DMS 273 treated with DMSO at 0.1 percent for 48 hours (cell line): ENCODE measurements at places on chromosomes 16 and 17.

GRCh38 chr17:35866341-35866950, 2.2 kb downstream of the HEATR9 start:
- DNase-seq: no peak

GRCh38 chr17:3800362-3801271, at the start of gene ITGAE:
TSS of gene ITGAE (minus strand) at chr17:3801188. CDS start at chr17:3801144, 44 bp downstream.
- no peak for DNase-seq

- DNase-seq: no peak
Measured at GRCh38 chr17:9350080-9350479, 225.5 kb downstream of the STX8 start.

DNA sequence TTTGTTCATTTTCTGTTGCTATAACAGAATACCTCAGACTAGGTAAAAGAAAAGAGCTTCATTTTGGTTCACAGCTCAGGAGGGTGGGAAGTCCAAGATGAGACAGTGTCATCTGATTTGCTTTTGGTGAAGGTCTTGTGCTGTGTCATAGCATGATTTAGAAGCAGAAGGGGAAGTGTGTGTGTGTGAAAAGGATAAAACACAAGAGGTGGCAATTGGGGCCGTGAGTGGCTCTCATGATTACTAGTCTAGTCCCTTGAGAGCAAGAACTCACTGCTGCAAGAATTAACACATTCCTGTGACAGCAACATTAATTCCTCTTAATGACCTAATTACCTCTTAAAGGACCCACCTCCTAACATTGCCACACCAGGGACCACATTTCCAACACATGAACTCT, 8.3 kb downstream of the SLC35G3 start:
- DNase-seq: no peak

DNA sequence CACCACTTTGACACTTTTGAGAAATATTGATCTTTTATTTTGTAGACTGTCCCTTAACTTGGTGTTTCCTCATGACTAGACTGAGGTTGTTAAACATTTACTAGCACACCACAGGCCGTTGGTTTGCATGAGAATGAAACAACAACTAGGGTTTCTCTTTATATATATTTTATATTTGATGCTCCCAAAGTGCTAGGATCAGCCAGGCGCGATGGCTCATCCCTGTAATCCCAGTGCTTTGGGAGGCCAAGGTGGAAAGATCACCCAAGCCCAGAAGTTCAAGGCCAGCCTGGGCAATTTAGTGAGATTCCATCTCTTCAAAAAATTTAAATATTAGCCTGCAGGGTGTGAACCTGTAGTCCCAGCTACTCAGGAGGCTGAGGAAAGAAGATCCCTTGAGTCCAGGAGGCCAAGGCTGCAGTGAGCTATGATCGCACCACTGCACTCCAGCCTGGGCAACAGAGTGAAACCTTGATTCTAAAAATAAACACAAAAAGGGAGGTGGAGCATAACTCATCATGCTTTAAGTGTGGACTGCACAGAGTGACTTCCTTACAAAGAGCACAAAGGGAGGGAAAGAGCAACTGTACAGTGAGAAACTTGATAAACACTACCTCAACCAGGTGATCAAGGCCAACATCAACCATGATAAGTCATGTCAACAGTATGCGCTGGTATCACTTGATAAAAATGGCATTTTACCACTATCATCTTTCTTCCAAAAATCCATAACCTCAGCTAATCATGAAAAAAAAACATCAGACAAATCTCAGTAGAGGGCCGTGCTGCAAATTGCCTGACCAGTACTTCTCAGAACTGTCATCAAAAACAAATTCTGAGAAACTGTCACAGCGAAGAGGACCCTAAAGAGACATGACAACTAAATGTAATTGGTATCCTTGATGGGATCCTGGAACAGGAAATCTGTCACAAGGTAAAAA, 72.8 kb upstream of the ATF7IP2 start:
- no peak for DNase-seq

DNA sequence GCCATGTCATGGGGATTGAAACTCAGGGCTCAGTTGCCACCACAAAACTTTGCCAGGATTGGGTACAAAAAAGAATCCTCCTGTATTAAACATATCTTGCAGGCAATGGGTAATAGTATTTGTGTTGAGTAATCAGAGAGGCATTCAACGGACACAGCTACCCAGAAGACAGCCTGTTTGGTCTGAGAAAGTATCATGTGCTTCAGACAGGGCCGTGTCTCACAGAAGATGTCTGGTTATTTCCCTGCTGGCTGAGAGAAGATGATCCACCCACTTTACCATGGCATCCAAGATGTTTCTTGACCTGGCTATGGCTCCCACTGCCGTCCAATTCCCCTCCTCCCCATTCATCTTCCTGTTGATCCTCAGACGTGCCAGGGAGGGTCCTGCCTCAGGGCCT, 304.3 kb upstream of the XYLT1 start:
- DNase-seq: no peak

DNA sequence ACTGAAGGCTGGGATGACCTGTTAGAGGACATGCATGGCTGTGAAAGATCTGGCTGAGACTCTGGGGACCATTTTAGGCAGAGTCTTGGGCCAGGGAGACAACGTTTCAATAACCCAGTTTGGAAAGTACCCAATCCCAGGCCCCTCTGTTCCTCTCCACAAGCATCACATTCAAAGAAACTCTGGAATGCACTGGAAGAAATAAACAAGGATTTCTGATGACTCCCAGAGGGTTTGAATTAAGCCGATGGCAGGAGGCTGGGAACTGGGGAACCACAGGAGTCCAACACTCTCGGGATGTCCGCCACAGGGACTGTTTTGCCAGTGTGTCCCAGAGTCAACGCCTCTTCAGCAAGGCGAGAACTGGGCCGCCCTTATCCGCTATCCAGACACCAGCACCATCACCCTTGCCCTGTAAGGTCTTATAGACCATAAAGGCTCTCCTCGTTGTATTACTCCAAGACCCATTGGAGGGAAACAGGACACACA, 3.3 kb downstream of the PMP22 start:
- DNase-seq: no peak

GRCh38 chr17:60442271-60443173, 20.2 kb downstream of the CHCT1 start:
- no peak for DNase-seq

DNA sequence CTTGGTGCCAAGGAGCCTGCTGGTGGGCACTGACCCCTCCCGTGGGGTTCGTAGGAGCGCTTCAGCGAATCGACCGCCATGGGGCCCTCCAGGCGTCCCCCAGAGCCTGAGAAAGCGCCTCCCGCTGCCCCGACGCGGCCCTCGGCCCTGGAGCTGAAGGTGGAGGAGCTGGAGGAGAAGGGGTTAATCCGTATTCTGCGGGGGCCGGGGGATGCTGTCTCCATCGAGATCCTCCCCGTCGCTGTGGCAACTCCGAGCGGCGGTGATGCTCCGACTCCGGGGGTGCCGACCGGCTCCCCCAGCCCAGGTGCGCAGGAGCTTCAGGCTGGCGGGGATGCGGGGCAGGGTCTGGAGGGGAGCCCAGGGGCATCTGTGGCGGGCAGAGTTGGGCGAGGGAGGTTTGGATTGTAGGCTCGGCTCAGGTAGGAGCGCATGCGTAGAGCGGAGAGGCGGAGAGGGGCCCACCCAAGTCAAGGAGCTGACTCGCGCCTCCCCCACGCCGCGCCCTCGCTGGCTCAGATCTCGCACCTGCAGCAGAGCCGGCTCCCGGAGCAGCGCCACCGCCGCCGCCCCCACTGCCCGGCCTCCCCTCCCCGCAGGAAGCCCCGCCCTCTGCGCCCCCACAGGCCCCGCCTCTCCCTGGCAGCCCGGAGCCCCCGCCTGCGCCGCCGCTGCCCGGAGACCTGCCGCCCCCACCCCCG, 19.8 kb downstream of the FMNL1 start:
- no peak for DNase-seq

- DNase-seq: no peak
Measured at GRCh38 chr16:65426484-65426883, 304.6 kb upstream of the CDH11 start.
